Activated naive CD4-positive, alpha-beta T cell treated with anti-CD3 and anti-CD28 coated beads for 36 hours (primary cell): ENCODE measurements at places on chromosomes 2 and 18. TPM values are rescaled to one million over a fixed set of nuclear protein-coding genes. Genes with fewer than 3 reads are reported as not detected.

DNA sequence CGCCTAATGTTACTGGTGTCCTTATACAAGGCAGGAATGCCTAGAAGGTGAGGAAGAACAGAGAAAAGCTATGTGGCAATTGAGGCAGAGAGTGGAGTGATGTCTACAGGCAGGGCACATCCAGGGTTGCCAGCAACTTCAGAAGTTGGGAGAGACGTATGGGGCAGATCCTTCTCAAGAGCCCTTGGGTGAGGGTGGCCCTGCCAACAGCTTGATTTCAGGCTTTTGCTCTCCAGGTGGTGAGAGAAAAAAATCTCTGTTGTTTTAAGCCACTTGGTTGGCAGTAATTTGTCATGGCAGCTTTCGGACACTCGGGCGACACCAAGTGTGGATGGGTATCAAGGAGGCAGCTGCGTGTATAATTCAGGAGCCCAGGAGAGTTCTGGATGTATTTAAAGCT is 217.4 kb upstream of the SMIM21 start:
- DNase-seq, result no peak

Gene LIPG
- 0.22 TPM for total RNA-seq

Gene SCG2
- total RNA-seq, result not detected

- DNase-seq, result no peak
Measured at GRCh38 chr18:6009756-6010155, 114.4 kb upstream of the TMEM200C start.

DNA sequence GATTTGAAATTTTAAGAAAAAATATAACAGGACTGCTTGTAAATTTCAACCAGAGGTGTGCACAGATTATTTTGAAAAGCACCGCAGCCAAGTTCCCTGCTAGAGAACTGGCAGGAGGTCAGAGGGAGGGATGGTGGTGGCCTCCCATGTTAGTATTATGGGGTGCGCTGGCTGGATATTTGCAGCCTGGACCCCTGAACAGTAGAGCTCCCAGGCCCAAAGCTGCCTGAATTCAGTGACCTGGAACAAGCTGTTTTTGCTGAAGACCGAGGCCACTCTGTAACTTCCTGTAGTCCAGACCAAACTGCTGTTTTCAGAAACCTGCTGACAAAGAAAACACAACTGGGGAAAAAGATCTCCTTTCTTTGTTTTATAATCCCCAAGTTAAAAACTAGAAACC is 314.3 kb downstream of the TNS1 start:
- no peak for DNase-seq

DNA sequence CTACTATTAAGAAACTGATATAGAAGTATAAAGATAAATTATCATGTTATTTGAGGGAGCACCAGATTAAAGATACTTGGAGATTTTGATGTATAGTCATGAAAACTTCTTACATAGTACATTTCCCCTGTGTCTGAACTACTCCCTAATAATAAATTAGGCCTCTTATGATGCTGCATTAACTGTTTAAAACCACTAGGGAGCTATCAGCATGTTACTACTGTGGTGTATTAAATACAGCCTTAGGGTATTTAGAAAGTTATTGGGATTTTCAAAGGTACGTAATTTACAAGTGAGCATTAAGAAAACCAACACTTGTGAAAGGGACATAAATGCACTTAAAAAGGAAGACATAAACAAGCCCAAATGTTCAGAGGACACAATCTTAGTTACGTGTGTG is 714.0 kb downstream of the EPHA4 start:
- DNase-seq, result no peak

Gene MRPL33
- 60.5 TPM for total RNA-seq

DNA sequence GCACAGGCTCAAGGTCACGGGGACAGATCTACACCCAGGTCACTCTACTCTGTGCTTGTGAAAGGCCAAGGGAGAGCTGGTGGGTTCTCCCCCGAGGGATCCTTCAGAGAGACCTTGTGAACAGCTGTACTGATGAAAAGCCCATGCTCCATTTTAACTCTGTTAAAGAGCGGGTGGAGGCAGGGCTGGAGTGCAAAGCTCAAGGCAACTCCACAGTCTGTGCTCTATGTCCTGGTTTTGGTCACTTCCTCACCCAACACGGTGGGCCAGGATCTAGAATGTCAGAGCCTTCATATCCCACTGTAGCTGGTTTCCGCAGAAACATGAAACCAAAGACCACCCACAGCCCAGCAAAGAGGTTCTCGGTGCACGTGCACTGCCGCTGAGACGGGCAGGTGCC is 177.1 kb downstream of the LAMA1 start:
- no peak for DNase-seq

DNA sequence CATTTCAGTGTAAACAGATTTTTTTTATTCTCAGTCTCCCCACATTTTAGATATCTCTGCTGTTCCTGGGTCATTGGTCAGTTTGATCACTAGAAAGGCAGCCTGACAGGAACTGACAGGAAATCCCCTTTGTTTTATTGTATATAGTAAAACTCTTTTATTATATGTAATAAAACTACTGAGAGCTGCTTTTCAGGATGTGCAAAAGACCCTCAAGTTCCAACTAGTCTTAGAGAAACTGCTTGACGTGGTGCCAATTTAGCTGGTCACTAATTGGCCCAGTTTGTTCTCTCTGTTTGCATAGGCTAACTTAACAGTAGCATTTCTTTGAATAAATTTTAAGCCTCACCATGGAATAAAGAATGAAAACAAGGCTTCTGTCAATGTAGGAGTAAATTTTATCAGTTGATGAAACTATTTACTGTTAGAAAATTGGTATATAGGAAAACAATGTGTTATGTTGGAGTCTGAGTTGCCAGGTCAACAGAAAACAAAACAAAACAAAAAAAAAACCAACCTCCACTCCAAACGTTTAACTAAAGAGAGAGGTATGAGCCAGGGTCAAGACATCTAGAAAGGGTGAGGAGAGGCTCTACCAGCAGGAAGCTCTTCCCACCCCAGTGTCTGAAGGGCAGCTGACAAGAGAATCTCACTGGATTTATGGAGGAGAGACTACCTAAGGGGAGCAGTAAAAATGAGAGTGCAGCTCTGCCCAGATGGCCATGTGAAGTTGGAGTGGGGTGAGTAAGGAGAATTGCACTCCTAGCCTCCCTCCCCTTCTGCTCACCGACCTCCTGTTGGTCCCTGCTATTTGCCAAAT is 184.6 kb downstream of the ST6GAL2 start:
- no peak for DNase-seq

DNA sequence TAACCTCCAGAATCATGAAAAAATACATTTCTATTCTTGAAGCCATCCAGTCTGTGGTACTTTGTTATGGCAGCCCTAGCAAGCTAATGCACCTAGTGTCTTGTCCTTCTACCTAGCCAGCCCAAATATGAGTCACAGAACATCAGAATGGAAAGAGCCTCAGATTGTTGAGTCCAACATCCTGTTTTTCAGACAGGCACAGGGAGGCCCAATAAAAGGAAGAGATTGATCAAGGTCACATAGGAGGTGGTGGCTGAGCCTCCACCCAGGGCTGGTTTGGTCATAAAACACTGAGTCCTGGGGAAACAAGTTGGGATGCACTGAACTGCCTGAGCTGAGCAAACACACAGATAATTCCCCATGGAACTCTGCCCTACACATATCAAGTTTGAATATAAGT is 195.5 kb downstream of the TTC32 start:
- DNase-seq, result no peak

DNA sequence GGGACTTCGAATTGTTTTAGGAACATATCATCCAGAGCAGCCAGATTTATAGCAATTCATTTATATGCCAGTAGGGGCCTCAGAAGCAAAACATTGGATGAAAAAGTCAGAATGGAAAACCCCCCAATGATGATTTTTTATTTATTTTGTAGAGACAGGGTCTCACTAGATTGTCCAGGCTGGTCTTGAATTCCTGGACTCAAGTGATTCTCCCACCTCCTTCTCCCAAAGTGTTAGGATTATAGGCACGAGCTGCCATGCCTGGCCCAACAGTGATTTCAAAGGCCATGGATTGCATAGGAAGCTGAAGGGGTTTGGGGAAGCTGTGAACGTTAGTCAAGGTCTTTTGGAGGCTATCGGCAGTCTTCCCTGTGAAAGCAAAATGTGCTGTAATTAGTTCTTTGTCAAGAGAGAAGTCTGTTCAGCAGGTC is 21.9 kb upstream of the MCFD2 start:
- no peak for DNase-seq
